ENCODE measurements at places on chromosomes 7 and 10.

DNA sequence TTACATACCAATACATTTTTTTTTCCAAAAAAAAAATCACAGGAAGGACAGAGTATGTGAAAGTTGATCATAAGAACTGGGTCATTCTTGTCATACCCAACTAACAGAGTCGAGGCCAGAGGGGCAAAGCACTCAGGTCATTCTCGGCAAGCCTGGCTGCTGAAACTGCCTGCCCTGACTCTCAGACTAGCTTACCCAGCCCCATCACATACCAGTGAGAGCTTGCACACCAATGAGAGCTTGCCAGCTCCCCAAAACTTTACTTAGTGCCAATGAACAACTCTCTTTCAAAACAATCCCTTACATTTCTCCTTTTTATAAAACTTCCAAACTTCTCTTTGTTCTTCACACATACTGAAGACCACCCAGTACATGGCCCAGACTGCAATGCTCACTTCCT lies 48.9 kb downstream of the VOPP1 start:
- DNase-seq: no peak

- DNase-seq: no peak
These were observed 17.5 kb downstream of the ATP6V1F start for GRCh38 chr7:128879939-128880746.

GRCh38 chr7:55086413-55087201 lies 67.8 kb downstream of the EGFR start:
- DNase-seq: no peak

DNA sequence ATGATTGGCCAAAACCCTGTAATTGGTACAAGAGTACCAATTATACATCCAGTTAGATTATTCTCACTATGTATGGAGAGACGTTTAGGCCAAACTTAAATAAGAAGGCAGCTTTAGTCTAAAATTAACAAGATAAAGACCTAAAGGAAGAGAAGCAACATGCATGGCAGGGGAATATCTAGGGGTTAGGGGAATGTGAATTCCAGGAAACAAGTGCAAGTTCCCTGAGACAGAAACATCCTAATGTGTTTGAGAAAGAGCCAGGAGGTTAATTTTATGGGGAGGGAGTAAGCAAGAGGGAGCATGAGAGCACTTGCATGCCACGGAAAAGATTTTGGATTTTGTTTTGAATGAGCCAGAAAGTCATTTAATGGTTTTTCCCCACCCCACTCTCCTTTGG lies 39.6 kb upstream of the CCDC6 start:
- no peak for DNase-seq

Measured in stimulated activated CD8-positive, alpha-beta memory T cell treated with anti-CD3 and anti-CD28 coated beads, Interleukin-4, amount 100 ng/mL, for 4 hours (primary cell).